Breast epithelium (tissue), 4 donors: ENCODE measurements at places on chromosomes 2 and 18. TPM values are rescaled to one million over a fixed set of nuclear protein-coding genes. Genes with fewer than 3 reads are reported as not detected.

SCN7A gene
- 11.5 TPM for total RNA-seq

ALPI gene
- total RNA-seq: not detected

CAB39 gene
- 79.0 TPM for total RNA-seq

PLA2R1 gene
- total RNA-seq: 49.9 TPM

CYP26B1 gene
- 3.9 TPM for total RNA-seq

MEP1B gene
- 0.33 TPM for total RNA-seq

CNGA3 gene
- 0.15 TPM for total RNA-seq

DNA sequence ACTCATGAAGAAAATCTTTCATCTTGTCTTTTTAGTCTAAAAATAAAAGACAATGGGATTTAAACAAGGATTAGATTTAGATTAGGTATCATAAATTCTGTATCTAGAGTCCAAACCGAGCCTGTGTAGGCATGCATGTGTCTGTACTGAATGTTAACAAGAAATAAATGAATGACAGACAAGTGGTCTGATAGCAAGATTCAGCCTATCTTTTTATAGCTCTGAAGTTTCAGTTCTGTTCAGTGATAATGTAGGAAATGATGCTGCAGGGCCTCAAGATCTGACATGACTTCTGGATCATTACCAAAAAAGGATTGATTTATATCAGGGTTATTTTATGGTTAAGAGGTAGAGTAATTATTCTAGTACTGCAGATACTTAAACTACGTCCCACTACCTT lies 137.0 kb upstream of the ATP5MC3 start:
- no peaks in the 10 kb centered on the region for H3K4me1 ChIP-seq
- H3K27ac ChIP-seq: no peak overlapping the region
- no peak for DNase-seq
- H3K4me3 ChIP-seq: no peak overlapping the region
- no peaks in the 10 kb centered on the region for H3K36me3 ChIP-seq

- peaks cover 42% of the 10 kb centered on the region for H3K27me3 ChIP-seq
- H3K4me3 ChIP-seq: peak within 1 kb of the TSS; percentile 54
- H3K4me1 ChIP-seq: peaks cover 4% of the 10 kb centered on the region
- no peak within 1 kb of the TSS for H3K27ac ChIP-seq
Measured at GRCh38 chr2:86337244-86337835, at the start of gene REEP1. TSS of gene REEP1 (minus strand) at chr2:86337626. CDS start at chr2:86337510, 116 bp downstream.

GRCh38 chr18:2102022-2102421 lies 469.3 kb downstream of the METTL4 start:
- no peak for DNase-seq
- H3K36me3 ChIP-seq: no peaks in the 10 kb centered on the region
- no peak overlapping the region for H3K4me3 ChIP-seq
- no peaks in the 10 kb centered on the region for H3K4me1 ChIP-seq

- H3K4me1 ChIP-seq: no peaks in the 10 kb centered on the region
- DNase-seq: no peak
- no peak overlapping the region for H3K4me3 ChIP-seq
Measured at GRCh38 chr2:99448556-99448955, 41.3 kb downstream of the REV1 start.

DNA sequence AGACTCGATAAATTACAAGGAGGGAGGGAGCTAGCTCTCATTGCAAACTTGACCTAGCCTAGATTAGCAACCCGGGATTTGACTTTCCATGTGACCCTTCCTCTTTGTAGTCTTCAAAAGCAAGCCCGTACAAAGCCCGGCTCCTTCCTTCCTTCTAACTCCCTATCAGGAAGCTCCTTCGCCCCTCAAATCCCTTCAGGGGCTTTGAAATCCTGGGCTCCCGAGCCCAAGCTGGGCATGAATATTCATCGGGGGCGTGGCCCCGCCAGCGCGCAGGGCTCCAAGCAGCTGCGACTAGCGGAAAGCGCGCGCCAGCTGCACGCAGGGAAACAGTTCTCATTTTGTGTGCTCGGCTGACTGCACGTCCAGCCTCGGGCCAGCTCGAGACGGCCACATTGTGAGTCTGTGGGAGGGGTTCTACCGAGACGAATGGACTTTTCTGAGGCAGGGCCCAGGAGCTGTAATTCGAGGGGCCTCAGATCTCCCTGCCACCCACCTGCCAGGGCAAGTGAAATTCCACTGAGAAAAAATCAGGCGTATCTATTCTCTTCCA lies 84.0 kb upstream of the PELI1 start:
- peak; percentile 57 for DNase-seq
- peak overlapping the region; percentile 68 for H3K4me3 ChIP-seq
- H3K4me1 ChIP-seq: no peaks in the 10 kb centered on the region
- H3K27ac ChIP-seq: peak overlapping the region; percentile 87

DNA sequence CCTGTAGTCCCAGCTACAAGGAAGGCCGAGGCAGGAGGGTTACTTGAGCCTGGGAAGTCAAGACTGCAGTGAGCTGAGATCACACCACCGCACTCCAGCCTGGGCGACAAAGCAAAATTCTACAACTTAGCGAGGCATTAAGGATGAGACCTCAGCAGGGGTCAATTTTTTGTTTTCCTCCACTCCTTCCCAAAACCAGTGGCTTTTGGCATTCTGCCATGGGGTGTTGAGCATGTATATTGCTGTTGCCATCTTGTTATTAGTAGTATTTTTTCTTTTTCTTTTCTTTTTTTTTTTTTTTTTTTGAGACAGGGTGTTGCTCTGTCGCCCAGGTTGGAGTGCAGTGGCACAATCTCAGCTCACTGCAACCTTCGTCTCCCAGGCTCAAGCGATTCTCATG lies 8.9 kb upstream of the GIGYF2 start:
- no peak overlapping the region for H3K4me3 ChIP-seq
- no peaks in the 10 kb centered on the region for H3K36me3 ChIP-seq
- no peaks in the 10 kb centered on the region for H3K27me3 ChIP-seq
- no peak for DNase-seq

- H3K4me3 ChIP-seq: no peak overlapping the region
- no peaks in the 10 kb centered on the region for H3K4me1 ChIP-seq
Measured at GRCh38 chr2:238938401-238939055, 90.6 kb downstream of the TWIST2 start.

- no peaks in the 10 kb centered on the region for H3K36me3 ChIP-seq
- H3K27me3 ChIP-seq: no peaks in the 10 kb centered on the region
- no peak overlapping the region for H3K4me3 ChIP-seq
- no peak overlapping the region for H3K27ac ChIP-seq
- H3K4me1 ChIP-seq: no peaks in the 10 kb centered on the region
Measured at GRCh38 chr2:134460583-134460998, 206.7 kb downstream of the MGAT5 start.

- peak; percentile 32 for DNase-seq
- peak overlapping the region; percentile 59 for H3K27ac ChIP-seq
- no peaks in the 10 kb centered on the region for H3K36me3 ChIP-seq
- H3K4me1 ChIP-seq: no peaks in the 10 kb centered on the region
Measured at GRCh38 chr18:7272311-7273049, 41.6 kb downstream of the LRRC30 start.

- H3K36me3 ChIP-seq: no peaks in the 10 kb centered on the region
- no peaks in the 10 kb centered on the region for H3K27me3 ChIP-seq
- no peak overlapping the region for H3K4me3 ChIP-seq
- DNase-seq: no peak
- H3K4me1 ChIP-seq: no peaks in the 10 kb centered on the region
- H3K27ac ChIP-seq: no peak overlapping the region
Measured at GRCh38 chr2:8884812-8885211, 47.4 kb upstream of the KIDINS220 start.

GRCh38 chr2:61620244-61621159 lies 82.3 kb upstream of the XPO1 start:
- no peaks in the 10 kb centered on the region for H3K36me3 ChIP-seq
- no peak overlapping the region for H3K27ac ChIP-seq
- H3K4me3 ChIP-seq: no peak overlapping the region
- DNase-seq: no peak

DNA sequence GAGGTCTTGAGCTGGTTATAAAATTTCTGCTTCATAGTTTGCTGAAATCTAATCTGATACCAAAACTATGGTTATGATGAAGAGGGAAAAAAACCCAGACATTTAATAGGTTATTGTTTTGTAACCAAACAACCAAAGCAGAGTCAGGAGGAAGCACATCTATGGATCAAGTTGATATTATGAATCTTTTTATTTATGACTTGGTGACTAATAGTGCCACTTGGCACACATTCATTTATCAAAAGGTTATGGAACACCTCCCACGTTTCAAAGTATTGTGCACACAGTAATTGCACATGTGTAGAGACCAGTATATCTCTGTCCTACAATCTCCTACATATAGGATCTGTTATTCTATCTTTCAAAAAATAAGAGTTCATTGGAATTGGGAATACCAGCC lies 93.0 kb downstream of the DPP4 start:
- H3K4me3 ChIP-seq: no peak overlapping the region
- no peak overlapping the region for H3K27ac ChIP-seq
- H3K27me3 ChIP-seq: no peaks in the 10 kb centered on the region
- no peak for DNase-seq
